ENCODE measurements at places on chromosomes 5 and 9. TPM values are rescaled to one million over a fixed set of nuclear protein-coding genes. Genes with fewer than 3 reads are reported as not detected.

Gene FAM151B
- total RNA-seq: 0.52 TPM

GRCh38 chr5:39955156-39955555 is 530.4 kb upstream of the DAB2 start:
- no peak for DNase-seq

DNA sequence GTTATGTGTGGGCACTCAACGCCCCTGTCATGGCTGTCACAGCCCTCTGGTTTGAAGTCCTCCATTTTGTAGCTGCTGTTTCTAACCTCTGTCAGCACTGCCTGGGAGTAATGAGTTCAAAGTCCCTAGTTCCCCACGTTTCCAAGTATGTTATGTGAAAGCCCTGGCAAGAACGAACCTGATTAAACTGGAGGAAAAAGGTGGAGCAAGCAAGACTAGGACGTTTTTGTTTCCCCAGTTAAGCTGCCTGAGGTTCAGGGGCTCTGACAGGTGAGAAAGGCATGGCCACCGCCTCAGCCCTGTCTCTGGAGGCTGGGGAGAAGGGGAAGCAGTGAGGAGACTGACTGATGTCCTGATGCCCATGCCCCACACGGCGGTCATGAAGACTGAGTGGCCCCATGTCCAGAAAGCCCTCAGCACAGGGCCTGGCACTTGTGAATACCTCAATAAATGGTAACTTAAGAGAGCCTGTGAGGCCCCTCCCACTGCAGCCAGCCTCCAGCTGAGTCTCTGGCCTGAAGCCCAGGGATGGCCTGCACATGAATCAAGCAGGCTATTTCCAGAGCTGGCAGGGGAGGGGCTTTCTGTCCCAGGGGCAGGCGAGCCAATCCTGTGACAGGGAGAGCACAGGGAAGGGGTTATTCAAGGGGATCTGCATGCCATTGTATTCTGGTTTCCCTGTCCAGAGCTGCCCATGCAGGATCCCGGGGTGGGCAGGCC is 61.8 kb downstream of the PFDN1 start:
- DNase-seq: no peak

DNA sequence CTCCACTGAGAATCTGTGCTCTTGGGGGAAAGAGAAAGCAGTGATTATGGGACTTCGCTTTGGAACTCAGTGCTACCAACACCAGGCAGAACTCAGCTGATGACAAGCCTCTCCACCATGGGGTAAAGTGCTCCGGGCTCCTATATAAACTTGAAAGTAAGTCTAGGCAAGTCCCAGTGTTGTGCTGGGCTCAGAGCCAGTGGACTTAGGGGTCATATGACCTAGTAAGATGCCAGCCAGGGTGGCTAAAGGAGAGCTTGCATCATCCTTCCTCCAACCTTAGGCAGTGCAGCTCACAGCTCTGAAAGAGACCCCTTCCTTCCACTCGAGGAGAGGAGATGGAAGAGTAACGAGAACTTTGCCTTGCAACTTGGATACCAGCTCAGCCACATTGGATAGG is 35.1 kb upstream of the FREM1 start:
- no peak for DNase-seq

- no peak for DNase-seq
These were observed 56.2 kb upstream of the ALDH1B1 start for GRCh38 chr9:38336341-38336740.

GRCh38 chr5:80653502-80653901 is 950 bp upstream of the MSH3 start:
- DNase-seq: no peak

DNA sequence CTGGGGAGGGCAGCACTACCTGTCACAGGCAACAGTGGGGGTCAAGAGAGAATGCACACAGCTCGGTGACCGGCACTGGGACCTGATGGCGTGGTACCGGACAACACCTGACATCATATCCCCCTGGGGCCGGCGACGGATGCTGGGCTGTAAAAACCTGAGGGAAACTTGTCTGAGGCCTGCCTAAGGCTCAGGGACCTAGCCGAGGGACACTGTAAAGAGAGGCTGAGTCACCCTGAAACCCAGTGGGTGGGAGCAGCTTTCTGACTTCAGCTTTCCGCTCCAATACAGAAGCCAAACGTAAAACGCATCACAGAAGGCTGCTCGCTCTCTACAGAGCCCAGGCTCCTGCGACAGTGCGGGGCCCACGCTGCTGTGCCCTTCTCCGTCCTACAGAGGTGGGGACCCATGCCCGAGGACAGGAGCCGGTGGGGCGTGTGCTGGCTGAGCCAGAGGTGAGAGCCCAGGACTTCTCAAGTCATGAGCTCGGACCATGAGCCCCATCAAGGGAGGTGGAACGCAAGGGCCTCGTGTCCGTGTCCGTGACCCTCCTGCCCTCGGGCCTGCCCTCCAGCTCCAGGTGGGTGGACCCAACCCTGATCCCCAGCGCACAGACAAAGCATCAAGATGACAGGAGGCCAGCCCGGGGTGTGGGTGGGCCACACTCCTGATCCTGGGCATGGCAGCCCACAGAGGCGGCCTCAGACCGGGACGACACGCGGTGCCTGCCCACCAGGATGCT is 5.3 kb downstream of the RALGDS start:
- no peak for DNase-seq

- DNase-seq: no peak
These were observed 3.8 kb upstream of the TOR4A start for GRCh38 chr9:137273611-137274320.

- no peak for DNase-seq
These were observed 4.0 kb downstream of the HDAC3 start for GRCh38 chr5:141632650-141633049.

DNA sequence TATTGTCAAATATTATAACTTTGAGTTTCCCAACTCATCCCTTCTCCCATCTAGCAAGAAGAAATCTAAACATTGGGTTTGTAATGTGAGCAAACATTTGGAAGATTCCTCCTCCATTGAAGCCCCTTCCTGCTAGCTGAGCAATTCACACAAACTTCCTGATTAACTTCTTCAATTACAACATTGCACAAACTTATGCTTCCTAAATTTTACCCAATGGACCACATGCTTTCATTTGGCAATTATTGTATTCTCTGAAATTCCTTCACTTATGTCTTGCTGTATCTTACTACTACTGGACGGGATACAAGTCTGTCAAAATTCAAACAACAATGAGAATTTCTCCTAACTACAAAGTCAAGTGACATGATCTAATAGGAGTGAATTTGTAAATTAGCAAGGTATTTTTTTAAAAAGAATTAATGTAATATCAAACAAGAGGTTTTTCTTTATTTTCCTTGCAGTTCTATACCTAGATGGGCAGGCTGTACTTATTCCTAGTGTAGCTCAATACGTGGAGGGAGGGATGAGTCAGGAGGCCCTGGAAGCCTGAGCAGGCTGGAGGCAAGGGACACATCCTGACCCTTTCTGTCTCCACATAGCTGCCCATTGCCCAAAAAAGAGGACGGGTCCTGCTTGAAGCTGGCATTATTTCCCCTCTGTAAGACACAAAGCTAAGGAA is 11.8 kb upstream of the IFNW1 start:
- DNase-seq: no peak

DNA sequence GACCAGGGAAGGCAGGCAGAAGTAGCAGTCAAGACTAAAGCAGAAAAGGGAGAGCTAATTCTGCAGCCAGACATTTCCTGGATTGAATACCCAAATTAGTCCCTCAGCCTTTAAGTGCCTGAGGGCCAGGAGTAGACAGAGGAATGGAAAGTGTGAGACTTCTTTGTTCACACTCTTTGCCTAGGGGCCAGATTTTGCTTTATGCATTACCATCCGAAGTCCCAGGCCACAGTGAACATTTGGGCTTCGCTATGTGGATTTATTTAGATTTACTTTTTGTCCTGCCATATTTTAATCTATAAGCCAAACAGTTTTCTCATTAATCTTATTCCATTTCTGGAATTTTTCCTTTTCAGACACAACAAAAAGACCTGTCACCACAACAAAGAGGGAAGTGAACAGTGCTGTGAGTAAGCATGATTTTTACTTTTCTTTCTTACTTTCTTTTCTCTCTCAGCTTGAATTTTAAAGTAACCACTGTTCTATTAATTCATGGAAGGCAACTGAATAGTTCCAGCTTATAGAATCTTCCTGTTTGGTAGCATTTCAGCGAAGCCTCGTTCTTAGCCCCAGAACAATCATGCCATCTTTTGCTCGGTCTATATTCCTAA is 52.6 kb downstream of the PDCD1LG2 start:
- no peak for DNase-seq

Gene ECSCR
- total RNA-seq: not detected

Gene RNF180
- total RNA-seq: not detected

Gene ACO1
- 16.7 TPM for total RNA-seq

- no peak for DNase-seq
These were observed 27.5 kb downstream of the ZNF474 start for GRCh38 chr5:122156724-122157325.

DNA sequence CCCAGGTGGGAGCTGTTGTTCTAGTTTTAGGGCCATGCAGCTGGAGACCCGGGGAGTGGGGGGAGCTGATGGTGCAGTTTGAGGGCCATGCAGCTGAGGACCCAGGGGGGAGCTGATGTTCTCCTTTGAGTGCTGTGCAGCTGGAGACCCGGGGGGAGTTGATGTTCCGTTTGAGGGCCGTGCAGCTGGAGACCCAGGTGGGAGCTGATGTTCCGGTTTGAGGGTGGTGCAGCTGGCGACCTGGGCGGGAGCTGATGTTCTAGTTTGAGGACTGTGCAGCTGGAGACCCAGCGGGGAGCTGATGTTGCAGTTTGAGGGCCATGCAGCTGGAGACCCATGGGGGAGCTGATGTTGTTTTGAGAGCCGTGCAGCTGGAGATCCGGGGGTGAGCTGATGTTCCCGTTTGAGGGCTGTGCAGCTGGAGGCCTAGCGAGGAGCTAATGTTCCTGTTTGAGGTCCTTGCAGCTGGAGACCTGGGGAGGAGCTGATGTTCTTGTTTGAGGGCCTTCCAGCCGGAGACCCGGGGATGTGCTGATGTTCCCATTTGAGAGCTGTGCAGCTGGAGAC is 14.6 kb downstream of the PDCD6 start:
- no peak for DNase-seq

DNA sequence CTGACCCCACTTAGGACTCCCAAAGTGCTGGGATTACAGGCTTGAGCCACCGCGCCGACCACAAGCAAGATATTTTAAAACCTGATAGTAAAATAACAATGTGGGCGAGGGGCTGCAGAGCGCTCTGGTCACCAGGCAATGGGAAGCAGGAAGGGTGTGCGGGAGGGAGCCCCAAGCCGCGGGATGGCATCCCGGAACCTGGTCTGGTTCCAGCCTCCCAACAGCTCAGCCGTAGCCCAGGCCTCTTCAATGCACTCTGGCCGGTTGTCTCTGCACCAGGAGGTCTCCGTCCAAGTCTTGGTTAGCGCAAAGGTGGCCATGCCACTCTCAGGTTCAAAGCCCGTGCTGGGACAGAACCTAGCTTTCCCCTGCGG is 694 bp upstream of the UAP1L1 start:
- DNase-seq: no peak

- DNase-seq: no peak
These were observed 24.8 kb downstream of the ADCY2 start for GRCh38 chr5:7420510-7421280.

DNA sequence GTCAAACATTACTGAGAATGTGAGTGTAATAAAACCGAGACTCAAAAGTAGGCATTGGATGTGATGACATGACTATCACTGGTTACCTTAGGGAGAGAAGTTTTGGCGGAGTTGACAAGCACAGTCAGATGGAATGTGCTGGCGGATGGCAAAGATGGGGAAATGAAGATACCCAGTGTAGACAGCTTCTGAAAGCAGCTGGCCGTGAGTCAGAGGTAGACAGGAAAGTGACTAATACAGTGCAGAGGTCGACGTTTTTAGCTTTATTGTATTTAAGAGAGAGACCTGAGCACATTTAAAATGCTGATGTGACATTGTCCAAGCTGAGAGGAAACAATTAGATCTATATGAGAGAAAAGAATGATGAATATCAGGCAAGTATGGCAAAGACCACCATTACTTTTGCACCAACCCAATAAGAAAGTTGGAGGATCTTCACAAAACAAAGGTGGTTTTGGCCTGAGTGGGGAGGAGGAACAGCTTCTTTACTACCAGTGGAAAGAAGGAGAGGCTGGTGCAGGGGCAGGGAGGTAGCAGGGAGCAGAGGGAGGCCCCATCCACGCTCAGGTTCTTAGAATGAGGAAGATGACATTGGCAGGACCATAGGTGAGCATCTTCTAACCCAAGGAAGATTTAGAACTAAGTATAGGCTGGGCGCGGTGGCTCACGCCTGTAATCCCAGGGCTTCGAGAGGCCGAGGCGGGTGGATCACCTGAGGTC is 36.7 kb upstream of the KCNIP1 start:
- DNase-seq: no peak

DNA sequence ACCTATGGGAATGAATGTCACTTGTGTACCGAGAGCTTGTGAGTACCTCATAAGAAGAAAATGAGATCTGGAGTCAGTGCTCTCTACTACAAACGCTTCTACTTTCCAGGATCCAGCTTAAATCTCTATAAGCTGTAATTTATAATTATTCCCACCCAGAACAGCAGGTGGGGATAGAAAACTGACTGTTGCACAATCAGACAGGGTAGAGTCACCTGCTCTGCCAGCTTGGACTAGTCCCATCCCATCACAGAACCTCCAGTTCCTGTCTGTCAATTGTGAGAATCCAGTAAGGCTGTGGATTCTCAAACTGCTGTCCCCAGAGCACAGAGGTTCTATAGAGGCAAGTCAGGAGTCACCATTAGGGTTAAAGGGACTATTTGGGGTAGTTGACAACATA is 2.0 kb downstream of the SPINK7 start:
- DNase-seq: no peak

Gene PFN3
- total RNA-seq: not detected

Gene TRPM3
- total RNA-seq: not detected

GRCh38 chr5:97563050-97563657 is 380.1 kb upstream of the RIOK2 start:
- DNase-seq: no peak

- DNase-seq: no peak
These were observed 288.2 kb downstream of the MED10 start for GRCh38 chr5:6090079-6090654.

GRCh38 chr5:37771731-37772130 is 68.1 kb downstream of the GDNF start:
- no peak for DNase-seq

Gene ANKDD1B
- not detected for total RNA-seq

- DNase-seq: no peak
These were observed 238.0 kb downstream of the FANCC start for GRCh38 chr9:95079461-95079860.

Gene HMGCR
- 49.9 TPM for total RNA-seq

Gene FGF18
- 0.36 TPM for total RNA-seq

DNA sequence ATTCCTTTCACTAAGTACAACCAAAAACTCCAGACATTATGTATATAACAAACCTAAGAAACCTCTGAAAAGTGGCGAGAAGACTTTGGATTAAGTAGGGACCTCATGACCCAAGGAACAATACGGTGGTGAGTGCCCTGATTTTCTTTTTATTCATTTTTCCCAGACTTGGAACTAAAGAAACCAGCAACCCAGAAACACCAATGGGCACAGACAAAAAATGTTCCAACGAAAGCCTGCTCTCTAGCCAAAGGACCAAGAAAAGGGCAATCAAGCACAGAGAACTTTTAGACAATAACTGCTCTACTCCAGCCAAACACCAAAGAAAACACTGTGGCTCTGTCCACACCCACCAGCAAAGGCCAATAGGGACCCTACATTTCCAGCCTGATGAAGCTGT is 66.2 kb upstream of the SSBP2 start:
- no peak for DNase-seq
